Hematopoietic multipotent progenitor cell treated with erythropoietin and hydrocortisone succinate and interleukin-3 and kit ligand, for 6 days (in vitro differentiated cells): ENCODE measurements at places on chromosomes 2 and 18.

DNA sequence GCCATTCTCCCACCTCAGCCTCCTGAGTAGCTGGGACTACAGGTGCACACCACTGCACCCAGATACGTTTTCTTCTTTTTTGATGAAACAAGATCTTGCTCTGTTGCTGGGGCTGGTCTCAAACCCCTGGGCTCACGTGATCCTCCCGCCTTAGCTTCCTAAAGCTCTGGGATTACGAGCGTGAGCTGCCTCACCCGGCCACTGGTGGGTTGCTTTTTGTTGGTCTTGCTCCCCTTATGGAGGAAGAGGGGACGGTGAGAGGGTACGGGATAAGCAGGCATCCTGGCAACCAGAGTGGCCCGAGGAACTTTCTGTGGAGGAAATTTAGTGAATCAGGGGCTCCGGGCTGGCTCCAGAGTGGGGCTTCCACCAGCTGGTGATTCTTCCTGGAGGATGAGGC lies 222.3 kb downstream of the HDAC4 start:
- no peak for DNase-seq

DNA sequence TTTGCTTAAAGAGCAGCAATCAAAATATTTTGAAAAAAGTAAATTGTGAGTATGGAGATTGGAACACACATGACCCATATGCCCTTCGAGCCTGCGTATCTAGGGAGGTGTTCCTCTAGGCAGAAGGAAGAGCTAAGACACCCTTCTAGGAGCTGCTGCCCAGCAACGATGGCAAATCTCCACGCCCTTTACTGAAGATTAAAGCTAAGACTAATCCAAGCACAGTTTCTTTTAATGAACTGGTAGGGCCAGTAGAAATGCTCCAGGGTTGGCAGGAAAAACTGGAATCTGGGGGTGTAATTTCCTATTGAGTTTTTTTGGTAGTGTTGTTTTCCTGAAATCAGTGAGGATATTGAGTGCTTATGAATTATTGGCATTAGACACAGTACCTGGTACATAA lies 712 bp upstream of the SERPINB13 start:
- no peak for DNase-seq

DNA sequence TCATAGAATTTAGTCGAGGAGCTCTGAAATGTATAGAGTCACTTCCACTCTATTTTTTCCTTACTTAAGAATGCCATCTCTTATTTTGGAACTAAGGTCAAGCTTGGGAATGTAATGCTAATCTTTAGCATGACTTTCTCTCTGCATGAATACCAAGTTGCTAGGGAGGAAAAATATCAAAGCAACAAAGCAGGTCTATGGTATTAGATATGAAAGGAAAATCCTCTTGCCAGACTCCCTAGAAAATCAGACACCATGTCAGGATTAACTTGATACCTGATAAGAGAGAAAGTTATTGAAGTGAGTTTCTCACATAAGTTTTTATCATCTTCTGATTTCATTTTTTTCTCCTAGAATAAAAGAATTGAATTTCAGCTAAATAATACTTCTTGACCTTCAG lies 341.7 kb upstream of the ZNF804A start:
- DNase-seq, result no peak

DNA sequence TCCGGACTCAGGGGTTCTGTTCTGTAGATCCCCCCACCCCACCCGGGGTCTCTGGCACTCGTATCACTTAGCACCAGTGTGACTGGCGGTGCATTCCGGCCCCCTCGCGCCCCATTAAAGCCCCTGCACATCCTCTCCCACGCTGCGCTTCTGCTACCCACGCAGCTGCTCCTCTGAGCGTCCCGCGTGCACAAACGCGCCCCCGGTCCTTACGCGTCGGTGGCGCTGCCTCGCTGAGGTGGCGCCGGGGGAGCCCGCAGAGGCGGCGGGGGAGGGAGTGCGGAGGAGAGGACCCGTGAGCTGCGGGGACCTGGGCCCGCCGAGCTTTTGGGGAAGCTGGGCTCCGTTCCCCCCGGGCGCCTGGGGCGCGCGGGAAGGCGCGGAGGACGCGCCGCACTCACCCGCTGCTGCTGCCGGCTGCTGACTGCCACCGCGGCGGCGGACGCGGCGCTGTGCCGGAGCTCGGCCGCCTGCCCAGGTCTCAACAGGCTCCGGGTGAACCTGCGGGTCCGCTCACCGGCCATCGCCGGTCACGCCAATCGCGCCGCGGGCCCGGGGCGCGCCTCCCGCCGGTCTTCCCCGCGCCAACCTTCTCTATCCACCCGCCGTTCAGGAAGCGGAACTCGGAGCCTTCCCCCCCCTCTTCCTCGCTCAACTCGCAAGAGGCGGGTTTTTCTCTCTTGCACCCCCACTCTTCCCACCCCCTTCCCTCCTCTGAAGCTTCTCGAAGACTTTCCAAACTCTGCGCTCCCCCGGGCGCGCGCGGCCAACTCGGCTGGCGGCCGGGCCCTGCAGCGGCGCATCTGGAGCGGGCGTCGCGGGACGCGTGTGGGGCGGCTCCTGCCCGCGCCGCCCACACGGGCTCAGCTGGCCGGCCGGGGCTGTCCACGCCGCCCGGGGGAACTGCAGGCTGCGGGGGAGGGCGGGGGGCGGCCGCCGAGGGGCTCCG lies at the start of gene DOCK10:
Gene DOCK10, minus strand, starts transcription at position 618 of the 949 bp plus-strand sequence. Its CDS starts 94 bp downstream, at position 524.
- DNase-seq, result peak; percentile 49

- no peak for DNase-seq
Observed at GRCh38 chr18:75830828-75831227, 403.3 kb upstream of the SMIM21 start.

DNA sequence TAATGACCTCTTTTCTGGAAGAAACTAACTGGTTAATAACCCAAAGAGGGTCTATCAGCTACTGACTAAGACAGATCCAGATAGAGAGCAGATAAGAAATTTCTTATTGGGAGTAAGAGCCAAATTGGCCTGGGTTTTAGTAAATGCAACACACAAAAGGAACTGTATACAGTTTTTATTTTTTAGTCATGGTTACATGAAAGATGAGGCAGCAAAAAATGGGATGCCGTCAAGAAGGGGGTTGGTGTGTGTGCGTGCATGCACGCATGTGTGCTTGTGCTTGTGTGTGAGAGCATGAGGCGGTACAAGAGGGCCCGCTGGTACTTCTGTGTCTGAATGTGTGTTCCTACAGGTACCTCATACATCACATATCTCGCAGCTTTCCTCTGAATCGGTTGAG lies 466.2 kb upstream of the HNRNPA3 start:
- no peak for DNase-seq
